ENCODE measurements at places on chromosomes 12 and 14. TPM values are rescaled to one million over a fixed set of nuclear protein-coding genes. Genes with fewer than 3 reads are reported as not detected.

DNA sequence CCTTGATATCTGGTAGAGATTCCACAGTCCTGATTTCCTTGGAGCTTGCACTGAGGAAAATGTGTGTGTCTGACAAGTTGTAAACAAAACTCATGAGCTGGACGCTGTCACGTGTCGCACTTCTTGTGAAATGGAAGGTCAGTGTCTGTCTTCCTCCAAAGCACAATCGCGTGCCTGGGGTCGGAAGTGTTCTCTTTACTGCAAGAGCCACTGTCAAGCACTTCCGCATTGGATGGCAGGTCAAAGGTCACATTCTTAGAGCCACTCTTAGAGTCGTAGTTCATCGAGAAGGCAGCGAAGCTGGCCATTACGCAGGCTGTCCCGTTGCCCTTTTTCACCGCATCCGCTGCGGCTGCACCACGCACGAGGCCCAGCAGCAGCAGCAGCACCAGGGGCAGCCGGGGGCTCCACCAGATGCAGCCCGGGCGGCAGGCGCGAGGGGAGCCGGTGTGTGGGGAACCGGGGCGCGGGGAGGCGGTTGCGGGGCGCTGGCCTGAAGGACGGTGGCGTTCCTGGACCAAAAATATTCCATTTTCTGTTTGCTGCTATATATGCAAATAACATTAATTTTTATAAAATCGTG, 45.0 kb downstream of the LRTM2 start:
- no peak for DNase-seq

DNA sequence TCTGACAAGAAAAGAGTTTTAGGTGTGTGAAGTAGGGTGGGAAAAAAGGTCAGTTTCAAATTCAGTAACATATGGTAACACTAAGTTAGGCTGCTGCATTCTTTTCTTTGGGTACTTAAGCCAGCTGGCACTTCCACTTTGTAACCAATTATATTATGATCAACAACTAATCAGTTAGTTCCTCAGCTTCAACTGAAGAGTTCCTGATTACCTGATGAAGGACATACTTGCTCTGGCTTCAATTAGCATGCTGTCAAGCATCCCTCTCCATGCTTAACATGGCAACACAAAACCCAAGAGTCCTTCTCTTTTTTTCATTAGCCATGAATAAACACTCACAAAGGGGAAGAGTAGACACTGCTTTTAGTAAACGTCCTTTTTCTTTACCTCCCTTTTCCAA, 6.8 kb upstream of the KANSL2 start:
- no peak for DNase-seq

GRCh38 chr14:92093320-92093719, 13.1 kb downstream of the ATXN3 start:
- DNase-seq, result no peak

GRCh38 chr12:83156815-83157214, 470.1 kb downstream of the TMTC2 start:
- no peak for DNase-seq

DNA sequence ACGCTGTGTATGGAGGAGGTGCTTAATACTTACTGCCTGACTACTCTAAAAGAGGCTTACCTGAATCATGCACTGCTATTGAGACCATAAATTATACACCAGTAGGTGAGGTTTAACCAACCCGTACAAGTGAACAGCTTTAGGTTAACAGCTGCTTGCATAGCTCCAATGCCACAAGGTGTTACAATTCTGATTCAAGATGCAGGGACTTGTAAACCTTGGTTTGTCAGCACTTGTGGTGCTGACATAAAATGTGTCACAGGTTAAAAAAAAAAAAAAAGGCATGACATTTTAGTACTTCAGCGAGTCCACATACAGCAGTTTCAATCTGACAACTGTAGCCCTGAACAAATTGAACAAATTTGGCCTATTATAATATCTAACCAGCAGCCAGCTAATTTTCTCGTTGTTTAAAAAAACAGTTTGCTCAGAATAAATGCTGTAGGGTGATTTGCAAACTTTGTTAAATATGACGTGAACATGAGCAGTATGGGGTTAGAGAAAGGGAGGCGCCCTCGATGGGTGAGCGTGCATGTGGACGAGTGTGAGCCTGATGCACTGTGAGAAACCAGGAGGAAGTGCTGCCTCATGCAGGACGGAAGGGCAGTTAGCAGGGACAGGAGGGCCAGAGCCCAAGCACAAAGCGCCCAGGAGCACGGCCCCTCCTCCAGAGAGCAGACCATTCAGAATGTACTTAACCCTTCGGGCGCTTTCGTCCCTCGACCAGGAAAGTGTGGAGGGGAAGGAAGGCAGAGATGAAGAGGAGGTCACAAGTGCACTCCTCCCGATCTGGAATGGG, 44.7 kb downstream of the TCHP start:
- DNase-seq, result peak; percentile 83

DNA sequence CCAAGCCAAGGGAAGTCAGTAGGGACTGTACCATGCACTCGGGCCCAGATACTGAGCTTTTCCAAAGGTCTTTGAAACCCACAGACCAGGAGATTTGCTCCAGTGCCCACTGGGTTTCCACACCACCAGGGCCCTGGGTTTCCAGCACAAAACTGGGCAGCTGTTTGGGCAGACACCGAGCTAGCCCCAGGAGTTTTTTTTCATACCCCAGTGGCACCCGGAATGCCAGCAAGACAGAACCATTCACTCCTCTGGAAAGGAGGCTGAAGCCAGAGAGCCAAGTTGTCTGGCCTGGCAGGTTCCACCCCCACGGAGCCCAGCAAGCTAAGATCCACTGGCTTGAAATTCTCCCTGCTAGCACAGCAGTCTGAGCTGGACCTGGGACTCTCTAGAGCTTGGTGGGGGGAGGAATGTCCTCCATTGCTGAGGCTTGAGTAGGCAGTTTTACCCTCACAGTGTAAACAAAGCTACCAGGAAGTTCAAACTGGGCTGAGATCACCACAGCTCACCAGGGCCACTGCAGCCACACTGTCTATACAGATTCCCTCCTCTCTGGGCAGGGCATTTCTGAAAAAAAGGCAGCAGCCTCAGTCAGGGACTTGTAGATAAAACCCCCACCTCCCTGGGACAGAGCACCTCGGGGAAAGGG, 793.7 kb downstream of the RPS29 start:
- DNase-seq, result no peak

GRCh38 chr14:93970965-93971634, 5.3 kb downstream of the ASB2 start:
- no peak for DNase-seq

GRCh38 chr14:22484632-22485031, 104.4 kb downstream of the DAD1 start:
- no peak for DNase-seq

DNA sequence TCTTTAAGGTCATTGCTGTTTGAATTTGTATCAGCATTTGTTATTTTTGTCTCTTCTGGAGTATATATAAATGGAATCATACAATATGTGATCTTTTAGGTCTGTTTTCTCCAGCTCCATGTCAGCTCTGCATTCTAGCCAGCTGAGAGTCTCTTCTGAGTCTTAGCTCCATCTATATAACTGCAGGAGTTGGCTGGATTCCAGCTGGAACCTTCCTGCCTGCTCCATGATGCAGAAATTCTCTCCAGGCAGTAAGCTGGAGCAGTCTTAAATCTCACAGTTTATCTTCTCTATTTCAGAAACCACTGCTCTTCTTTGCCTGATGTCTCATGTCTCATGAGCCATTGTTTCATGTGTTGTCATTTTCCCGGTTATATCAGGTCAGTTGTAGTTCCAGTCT, 827.6 kb downstream of the NRXN3 start:
- DNase-seq, result no peak

GRCh38 chr12:19972325-19973288, 395.7 kb upstream of the PDE3A start:
- DNase-seq, result no peak

The AKAP5 gene
- total RNA-seq, result 0.45 TPM

The LRRC10 gene
- total RNA-seq, result not detected

The A2M gene
- 996 TPM for total RNA-seq

All from mesenteric fat pad (tissue), 1 donor.